ENCODE measurements at places on chromosomes 12 and 14. TPM values are rescaled to one million over a fixed set of nuclear protein-coding genes. Genes with fewer than 3 reads are reported as not detected.

DNA sequence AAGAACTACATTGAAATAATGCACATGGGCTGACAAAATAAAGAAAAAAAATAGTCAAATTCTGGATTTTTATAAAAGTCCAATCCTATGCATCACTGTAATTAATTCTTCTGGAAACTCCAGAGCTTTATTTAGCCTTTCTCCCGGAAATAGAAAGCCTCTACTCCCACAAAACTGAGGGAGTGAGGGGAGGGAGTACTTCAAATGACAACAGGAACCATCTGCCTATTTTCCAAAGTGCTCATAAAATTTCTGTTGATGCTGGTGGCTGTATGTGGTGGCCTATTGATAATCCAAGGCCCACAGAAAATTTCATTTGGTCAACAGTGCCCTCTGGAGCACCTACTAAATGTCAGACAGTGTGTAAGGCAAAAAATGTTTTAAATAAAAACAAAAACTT, 64.6 kb downstream of the KIF21A start:
- DNase-seq: no peak

GRCh38 chr12:12700254-12700653, 4.3 kb upstream of the GPR19 start:
- DNase-seq: no peak

DNA sequence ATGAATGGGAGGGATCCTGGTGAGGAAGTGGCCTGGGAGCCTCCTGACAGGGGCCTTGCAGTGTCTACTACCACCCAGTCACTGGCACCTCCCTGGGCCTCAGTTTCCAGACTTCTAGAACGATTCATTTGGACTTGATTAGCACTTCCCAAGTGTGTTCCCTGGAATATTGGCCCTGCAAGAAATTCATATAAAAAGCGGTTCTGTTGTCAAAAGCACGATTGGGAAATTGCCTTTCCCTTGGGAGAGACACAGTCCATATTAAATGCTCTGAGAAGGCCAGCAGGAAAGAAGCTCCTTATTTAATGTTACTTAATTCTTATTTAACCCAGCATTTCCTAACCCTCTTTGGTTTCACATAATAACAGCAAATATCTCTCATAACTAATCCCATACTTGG, 61.9 kb downstream of the DRAM1 start:
- no peak for DNase-seq

Gene SPATS2
- total RNA-seq: 15.6 TPM

Gene OR4E2
- 0.25 TPM for total RNA-seq

Measured in activated CD4-positive, alpha-beta memory T cell treated with anti-CD3 and anti-CD28 coated beads, Interleukin-2, amount 10 ng/mL, durations not matched to agents 7 days and 5 days (primary cell).